Activated CD8-positive, alpha-beta memory T cell treated with anti-CD3 and anti-CD28 coated beads for 4 hours (primary cell): ENCODE measurements at places on chromosomes 7 and 10.
A peak's percentile ranks its signal among the peaks of the same experiment; 100 is the strongest.

DNA sequence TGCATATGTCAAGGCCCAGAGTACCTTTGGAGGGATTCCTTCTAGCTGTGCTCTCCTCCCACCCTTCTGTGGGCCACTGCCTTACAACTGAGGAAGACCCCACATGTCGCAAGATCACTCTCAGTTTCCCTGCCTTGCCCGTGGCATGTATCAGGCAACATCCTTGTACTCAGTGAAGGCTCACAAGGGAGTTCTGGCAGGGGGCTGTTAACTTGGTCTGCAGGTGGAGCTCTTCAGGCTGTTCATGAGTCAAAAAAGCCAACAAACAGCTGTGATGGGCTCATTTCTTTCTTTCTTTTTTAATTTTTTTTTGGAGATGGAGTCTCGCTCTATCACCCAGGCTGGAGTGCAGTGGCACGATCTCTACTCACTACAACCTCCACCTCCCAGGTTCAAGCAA is 513.0 kb upstream of the ANKRD30A start:
- no peak for DNase-seq

- DNase-seq: no peak
Measured at GRCh38 chr7:6398943-6399342, 48.8 kb downstream of the DAGLB start.

DNA sequence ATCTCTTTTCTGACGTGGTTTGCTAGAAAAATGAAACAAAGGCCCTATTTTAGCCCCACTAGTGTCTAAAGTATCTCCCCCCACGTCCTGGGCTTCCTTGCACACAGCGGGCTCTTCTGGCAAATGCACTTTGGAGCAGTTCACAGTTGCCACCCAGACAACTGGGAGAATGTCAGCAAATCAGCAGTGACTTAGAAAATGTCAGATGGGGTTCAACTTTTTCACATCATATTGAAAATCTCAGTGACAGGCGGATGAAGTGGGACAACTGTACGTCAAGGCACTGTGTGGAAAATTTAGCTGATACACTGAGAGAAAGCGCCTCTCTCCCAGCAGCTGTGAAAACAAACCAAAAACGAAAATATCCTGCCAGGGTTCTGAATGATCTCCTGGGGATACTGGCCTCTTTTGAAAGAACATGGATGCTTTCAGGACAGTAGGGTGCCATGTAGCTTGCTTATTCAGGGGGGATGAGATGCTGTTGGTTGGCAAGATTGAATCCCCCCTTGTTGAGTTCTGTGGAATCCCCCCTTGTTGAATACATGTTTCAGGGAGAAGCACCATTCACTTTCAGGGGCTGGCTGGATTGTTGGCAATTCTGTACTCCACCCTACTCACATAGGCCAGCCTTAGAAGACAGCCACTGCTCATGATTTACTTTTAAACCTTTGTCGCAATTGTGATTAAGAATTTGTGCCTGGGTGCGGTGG is 372.8 kb upstream of the CELF2 start:
- DNase-seq: no peak

GRCh38 chr7:48035967-48036478 is 680 bp downstream of the C7orf57 start:
- no peak for DNase-seq

DNA sequence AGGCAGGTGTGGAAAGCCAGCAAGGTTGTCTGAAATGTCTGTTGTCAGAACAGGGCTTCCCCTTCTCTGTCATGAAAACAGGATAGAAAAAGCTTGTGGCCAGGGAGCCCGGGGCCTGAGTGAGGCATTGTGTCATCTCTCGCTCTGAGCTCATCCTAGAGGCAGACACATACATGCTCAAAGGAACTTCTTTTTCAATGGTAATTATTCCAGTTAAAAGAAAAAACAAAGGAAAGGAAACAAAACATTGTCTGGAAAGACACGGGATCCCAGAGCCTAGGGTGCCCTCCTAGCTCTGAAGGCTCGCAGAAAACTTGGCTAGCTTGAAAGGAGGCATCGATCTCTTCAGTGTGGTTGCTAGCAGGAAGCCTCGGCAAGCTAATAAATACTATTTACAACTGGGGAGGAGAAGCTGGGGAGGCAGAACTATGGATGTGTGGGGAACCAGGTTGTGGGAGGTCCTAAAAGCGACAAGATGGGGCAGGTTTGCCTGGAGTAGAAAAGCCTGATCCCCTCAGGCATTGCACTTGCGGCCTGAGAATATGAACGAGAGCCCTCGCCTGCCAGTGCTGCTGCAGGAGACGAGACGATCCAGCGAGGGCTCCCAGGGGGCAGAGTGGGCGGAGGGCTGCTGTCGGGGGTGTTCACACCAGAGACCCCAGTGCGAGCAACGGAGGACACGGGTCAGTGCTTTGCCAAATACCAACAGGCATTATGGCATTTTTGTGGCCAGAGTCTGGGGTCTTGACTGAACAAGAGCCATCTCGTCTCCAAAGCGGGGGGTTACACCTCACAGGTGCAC is 32.8 kb upstream of the DGKI start:
- no peak for DNase-seq

DNA sequence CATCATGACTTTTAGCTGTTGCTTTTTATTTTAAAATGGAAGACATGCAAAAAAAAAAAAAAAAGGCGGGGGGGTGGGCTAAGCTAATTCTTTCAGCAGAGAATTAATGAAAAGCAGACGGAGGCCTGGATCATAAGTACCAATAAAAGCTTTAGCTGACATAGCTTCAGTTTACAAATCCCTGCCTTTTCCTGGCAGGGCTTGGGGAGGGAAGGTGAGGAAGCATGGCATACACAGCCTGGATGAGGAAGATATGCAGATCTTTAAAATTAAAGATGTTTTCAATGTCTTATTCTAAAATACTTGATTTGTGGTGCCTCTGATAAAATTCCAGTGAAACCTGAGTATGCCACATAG is 57.0 kb downstream of the ICA1 start:
- no peak for DNase-seq

DNA sequence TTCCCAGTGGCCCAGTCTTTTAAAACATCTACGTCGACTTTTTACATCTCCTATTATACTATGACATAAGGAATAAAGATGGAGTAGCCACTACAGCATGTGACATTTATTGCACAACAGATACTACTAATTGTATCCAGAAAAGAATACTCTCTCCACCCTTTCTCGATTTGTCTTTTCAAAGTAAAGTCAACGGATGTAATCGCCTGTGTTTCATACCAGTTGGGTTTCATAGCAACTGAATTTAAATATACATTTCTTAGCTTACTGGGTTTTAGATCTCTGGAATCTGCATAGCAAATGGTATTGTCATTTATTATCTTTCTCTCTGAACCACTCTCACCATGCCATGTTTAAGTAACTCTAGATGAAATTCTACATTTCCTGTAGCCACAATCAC is 86.4 kb upstream of the TRIL start:
- no peak for DNase-seq

GRCh38 chr7:128935342-128935730 is 2.4 kb upstream of the IRF5 start:
- no peak for DNase-seq

- no peak for DNase-seq
Measured at GRCh38 chr7:12716134-12716681, 28.8 kb downstream of the ARL4A start.

GRCh38 chr7:158291998-158292397 is 295.6 kb downstream of the PTPRN2 start:
- no peak for DNase-seq

- peak; percentile 28 for DNase-seq
Measured at GRCh38 chr7:150481186-150481920, 30.9 kb downstream of the GIMAP8 start.

- no peak for DNase-seq
Measured at GRCh38 chr7:80319461-80319860, 184.8 kb downstream of the GNAI1 start.

DNA sequence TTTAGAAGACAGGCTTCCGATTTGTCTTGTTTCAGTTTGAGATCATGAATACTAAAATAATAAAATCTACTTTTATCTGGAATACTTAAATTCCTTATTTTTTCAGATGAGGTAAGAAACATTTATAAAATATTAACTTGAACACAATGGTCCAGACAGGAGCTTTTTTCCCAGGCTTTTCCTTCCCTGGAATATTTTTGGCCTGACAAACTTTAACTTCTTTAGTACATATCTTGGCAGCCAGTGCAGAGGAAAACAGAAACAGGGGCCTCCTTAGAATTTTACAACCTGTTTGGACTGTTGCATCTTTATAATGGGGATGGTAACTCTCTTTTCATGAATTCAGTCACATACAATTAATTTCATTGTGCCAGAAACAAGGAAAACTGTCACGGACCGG is 41.4 kb downstream of the NRP1 start:
- DNase-seq: no peak

- no peak for DNase-seq
Measured at GRCh38 chr7:2640846-2641316, 9.1 kb downstream of the TTYH3 start.

DNA sequence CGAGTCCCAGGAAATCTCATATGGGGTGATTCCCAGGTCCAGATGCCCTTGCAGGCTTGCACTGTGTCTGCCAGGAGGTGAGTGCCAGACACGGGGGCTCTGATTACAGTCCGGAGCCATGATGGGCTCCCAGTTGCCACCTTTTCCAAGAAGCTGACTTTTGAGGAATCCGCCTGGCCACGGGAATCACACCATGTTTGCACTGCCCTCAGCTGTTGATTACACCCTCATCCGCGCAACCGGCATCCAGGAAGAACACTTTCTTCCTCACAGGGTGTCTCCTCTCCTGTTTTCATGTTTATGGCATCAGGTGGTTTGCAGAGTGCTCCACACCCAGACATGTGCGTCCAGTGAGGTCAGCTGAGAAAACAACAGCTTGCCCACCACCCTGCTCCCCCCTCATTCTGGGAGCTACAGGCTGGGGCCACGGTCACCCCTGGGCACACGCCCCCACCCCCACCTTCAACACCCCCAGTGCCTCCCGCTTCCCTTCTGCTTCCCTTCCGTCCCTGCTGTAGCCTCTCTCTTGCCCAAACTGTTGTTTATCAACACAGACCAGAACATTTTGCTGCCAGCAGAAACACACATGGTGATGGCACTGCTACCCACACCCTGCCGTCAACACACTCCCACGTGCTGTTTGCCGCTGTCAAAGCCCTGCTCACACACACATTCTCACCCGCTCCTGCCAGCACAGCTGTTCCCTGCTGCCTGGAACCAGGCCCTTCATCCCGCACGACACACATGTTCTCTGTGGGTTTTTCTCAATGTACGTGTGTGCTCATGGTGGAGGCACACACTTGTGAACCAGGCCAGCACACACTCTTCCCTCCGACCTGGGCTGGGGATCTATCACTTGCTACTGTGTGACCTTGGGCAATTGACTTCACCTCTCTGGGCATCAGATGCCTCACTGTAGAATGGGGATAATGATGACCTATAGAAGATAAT is 35.8 kb downstream of the DDIT4 start:
- no peak for DNase-seq

- no peak for DNase-seq
Measured at GRCh38 chr10:32795598-32796183, 162.3 kb downstream of the ITGB1 start.

DNA sequence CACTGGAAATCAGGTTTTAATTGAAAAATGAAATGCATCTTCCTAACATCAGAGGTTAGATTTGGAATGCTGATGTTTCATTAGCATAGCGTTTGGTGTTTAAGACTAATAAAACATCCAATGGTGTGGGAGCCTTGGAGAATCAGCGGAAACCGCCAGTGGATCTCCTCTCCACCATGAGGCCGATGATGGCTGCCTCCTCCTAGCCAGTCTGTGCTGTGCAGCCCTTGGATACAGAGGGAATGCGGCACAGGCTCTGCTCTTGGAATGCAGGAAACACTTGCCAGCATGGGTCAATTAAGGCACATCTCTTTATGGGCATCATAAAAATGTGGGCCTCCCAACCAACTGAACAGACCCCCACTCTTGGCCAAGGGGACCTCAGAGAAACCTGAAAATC is 259.9 kb downstream of the GLRX3 start:
- DNase-seq: no peak

GRCh38 chr7:69465262-69465661 is 133.0 kb upstream of the AUTS2 start:
- DNase-seq: no peak

- DNase-seq: no peak
Measured at GRCh38 chr10:113858541-113858940, 4.1 kb downstream of the NHLRC2 start.

DNA sequence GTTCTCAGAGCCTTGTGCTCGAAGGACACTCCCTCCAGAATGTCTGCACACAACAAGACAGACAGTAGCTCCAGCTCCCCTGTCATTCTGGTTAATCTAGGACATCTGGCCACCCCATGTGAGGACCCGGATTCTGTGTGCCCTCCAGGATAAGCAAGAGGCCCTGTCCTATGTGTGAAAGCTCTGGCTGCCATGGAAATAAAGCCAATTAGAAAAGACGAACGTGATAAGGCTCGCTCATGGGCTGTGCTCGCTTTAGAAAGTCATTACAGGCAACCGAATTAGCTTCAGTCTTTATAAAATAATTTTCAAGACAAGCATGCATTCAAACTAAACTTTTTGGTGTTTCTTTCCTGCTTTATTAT is 263.4 kb downstream of the INHBA start:
- no peak for DNase-seq

GRCh38 chr10:60410970-60411369 is 21.3 kb upstream of the ANK3 start:
- no peak for DNase-seq

GRCh38 chr10:21696302-21696701 is 162.3 kb downstream of the MLLT10 start:
- DNase-seq: no peak

DNA sequence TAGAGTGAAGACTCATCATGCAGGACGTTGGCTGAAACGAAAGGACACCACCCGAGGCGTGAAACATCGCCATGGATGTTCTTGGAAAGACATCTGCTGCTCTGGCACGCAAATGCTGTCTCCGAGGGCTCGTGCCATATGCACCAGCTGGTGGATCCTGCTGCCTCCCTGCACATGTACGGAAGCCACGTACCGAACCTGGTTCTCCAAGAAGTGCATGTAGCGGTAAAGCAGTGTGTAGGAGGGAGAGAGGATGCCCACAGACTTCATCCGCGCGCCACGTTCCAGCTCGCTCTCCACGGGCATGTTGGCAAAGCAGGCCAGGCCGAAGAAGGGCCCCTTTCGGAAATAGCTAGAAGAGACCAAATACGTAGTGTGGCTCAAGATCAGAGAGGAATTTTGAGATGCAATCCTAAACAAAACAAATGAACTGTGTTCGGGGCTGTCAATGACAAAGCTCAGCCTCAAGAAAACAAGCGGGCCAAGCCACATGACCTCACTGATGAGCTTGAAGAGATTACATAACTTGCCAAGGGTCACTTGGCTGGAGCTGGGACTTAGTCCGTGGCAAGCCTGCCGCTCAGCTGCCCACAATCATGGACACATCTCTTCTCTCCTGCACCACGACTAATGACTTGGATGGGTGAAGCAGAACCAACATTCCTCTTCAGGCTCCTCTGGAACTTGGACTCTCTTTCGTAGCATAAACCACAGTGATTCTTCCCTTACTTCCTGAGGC is 16.5 kb downstream of the DENND11 start:
- no peak for DNase-seq
